Activated CD8-positive, alpha-beta memory T cell treated with anti-CD3 and anti-CD28 coated beads for 1 hour (primary cell): ENCODE measurements at places on chromosomes 5 and 9.

DNA sequence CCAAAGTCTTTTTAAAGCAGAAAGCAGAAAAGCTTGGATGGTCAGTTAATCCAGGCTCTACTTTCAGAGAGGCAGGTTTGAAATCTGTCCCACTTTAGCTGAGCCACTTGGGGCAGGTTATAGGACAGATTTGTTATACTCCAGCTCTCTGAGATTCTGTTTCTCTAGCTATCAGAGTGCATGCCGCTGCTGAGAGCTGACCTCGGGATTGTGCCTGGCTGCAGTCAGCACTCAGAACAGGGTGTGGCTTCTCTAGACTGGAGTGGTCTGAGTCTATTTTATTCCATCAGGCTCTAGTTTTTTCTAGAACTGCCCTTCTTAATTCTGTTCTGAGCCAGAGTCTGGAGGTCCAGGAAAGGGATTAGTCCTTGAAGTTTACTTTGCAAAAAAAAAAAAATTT lies 67.7 kb downstream of the NDFIP1 start:
- no peak for DNase-seq

DNA sequence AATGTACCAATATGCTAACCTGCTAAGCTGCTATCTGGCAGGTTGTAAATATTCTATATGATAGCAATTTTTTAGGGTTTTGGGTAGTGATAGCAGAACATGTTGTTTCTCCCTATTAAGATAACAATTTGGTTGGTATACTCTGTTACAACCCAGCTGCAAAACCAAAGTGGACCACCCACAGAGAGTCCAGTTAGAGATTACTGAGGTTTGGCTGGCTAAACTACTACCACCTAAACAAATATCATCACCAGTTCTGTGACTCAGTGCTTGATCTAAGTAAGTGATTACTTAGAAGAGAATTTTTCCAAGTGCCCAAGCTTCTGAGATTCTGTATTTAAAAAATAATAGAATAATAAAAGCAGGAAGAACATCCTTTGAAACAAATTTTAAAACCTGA lies 72.3 kb downstream of the XRCC4 start:
- no peak for DNase-seq

DNA sequence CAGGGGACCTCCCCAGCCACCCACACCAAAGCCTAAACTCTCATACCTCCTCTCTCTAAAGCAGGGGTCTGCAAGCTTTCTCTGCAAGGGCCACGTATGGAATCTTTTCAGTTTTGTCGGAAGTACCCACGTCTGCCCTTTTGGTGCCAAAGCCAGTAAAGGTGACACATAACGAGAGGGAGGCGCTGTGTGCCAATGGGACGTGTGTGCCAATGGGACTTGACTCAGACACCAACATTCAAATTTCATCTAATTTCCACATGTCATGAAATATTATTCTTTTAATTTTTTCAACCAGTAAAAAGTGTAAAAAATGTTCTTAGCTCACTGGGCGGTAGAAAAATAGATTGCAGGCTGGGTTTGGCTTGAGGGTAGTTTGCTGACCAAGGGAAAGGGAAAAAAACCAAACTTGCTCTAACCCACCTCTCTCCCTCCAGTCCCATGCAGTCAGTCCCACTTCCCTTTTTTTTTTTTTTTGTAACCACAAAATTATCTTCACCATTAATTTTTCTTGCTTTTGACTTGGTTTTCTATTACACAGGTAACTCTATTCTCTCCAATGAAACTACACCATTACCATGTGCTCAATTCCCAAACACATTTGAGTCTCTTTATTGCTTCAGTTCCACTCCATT lies 25.5 kb downstream of the OR2V1 start:
- no peak for DNase-seq

DNA sequence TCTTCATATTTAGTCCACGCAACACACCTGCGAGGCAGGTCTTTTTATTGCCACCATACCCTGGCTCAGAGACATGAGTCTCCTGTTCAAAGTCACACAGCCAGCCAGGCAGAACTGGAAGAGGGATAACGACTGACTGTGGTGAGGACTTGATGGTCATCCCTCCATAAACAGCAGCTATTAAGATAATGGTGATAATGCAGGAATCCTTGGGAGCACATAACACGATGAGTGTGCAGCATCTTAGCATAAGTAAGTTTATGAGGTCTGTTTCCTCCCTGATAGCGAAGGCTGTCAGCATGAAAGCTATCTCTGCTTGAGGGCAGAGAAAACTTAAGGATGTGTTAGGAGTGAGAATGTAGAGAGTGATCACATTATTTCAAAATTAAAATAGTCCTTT lies 30.9 kb downstream of the KCTD16 start:
- DNase-seq: no peak

- DNase-seq: no peak
Measured at GRCh38 chr5:93358176-93358575, 222.8 kb downstream of the NR2F1-AS1 start.

GRCh38 chr9:136289651-136290507 lies 14.0 kb downstream of the CCDC187 start:
- no peak for DNase-seq

DNA sequence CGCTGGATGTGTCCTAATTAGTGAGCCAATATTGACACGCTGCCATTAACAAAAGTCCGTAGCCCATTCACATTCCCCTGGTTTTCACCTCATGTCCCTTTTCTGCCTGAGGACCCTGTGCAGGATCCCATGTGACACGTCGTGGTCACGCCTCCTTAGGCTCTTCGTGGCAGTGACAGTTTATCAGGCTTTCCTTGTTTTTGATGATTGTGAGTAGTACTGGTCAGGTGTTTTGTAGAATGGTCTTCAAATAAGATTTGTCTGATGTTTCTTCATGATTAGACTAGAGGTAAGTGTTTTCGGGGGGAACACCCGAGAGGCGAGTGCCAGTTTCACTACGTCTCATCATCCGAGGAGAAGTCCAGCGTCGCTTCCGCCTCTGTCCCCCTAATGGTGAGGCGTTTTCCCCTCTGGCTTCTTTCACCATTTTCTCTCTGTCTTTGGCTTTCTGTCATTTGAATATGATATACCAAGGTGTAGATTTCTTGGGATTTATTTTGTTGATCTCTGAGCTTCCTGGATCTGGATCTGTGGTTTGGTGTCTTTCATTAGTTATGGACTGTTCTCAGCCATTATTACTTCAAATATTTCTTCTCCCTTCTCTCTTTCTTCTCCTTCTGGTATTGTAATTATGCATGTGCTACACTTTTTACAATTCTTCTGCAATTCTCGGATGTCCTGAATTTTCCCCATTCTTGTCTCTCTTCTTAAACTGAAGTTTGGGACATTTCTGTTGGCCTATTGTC lies 57.3 kb downstream of the TRIP13 start:
- no peak for DNase-seq

GRCh38 chr9:75851917-75852316 lies 38.6 kb upstream of the PCSK5 start:
- DNase-seq: no peak

DNA sequence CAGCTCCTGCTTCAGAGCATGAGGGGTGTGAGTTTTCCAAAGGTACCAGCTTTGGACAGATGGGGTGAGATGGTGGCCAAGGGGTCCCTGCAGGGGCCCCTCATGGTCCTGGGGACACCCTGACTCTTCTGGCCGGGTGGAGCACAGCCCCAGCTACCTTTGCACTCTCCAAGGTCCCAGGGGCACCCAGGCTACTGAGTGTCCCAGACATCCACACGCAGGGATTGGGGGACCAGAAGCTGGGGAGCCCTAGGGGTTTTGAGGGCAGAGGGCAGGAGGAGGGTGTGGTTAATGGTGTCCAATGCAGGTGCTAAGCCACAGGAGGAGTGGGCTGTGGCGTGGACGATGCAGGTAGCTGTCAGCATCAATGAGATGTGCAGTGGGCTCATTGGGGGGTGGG lies 16.0 kb upstream of the CLPTM1L start:
- DNase-seq: no peak

- no peak for DNase-seq
Measured at GRCh38 chr5:133706506-133707430, 94.4 kb upstream of the FSTL4 start.

GRCh38 chr9:137520614-137521404 lies 29.4 kb downstream of the PNPLA7 start:
- DNase-seq: no peak

DNA sequence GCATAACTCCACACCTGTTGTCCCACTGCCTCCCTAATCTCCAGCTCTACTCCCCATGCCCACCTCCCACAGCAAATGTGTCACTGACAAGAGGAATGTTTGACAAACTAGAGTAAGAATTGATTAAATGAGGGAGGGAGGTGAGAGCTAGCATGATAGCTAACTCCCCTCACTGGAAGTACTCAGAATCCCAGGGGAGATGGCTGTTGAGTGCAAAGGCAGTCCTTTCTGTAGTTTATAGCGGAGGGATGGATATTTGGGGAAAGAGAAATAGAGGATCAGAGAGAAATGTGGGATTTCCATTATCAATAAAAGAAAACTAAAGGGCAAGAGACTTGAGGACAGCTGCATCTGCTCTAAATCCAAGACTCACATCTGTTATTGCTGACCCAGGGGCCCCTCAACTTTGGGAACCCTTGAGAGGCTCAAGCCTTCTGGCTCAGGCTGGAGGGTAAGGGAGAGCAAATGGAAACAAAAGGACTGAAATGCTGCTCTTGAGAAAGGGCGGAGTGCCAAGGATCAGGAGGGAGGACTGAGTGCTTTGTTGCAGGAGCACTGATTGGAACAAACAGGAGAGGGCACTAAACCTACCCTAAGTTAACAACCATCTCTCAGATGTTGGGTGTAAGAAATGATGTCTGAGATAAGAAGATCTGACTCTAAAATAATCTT lies 372.1 kb downstream of the NTRK2 start:
- no peak for DNase-seq

- no peak for DNase-seq
Measured at GRCh38 chr9:20582150-20582549, 40.1 kb downstream of the MLLT3 start.

DNA sequence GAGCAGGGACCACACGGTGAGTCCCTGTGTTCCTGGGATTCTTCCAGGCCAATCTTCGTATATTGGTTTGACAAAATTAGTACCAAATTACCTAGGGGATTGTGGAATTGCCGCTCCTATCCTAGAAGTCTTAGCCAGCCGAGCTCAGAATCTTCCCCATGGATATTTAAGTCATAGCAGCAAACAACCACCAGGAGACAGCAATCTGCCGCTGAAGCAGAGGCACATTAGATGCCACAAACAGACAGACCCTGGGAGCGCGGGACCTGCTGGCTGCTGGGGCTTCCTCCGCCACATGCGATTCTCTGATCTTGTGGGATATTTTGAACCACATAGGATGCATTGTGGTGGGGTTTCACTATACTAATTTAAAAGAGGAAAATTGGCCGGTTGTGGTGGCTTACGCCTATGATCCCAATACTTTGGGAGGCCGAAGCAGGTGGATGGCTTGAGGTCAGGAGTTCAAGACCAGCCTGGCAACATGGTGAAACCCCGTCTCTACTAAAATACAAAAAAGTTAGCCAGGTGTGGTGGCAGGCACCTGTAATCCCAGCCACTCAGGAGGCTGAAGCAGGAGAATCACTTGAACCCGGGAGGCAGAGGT lies 31.7 kb upstream of the ZBTB43 start:
- DNase-seq: no peak

- DNase-seq: no peak
Measured at GRCh38 chr9:81112627-81113452, 576.5 kb downstream of the TLE1 start.

- no peak for DNase-seq
Measured at GRCh38 chr5:103298607-103299188, 40.1 kb downstream of the MACIR start.
